CD14-positive monocyte (primary cell): ENCODE measurements at places on chromosomes 16 and 17.

- no peak for DNase-seq
These were observed 131.9 kb upstream of the ZFHX3 start for GRCh38 chr16:73179705-73180331.

GRCh38 chr16:49460786-49461470 lies 87.3 kb downstream of the C16orf78 start:
- no peak for DNase-seq

GRCh38 chr16:54106057-54106456 lies 180.5 kb downstream of the IRX3 start:
- no peak for DNase-seq

- no peak for DNase-seq
These were observed 304.0 kb downstream of the SHISA9 start for GRCh38 chr16:13205352-13205751.

DNA sequence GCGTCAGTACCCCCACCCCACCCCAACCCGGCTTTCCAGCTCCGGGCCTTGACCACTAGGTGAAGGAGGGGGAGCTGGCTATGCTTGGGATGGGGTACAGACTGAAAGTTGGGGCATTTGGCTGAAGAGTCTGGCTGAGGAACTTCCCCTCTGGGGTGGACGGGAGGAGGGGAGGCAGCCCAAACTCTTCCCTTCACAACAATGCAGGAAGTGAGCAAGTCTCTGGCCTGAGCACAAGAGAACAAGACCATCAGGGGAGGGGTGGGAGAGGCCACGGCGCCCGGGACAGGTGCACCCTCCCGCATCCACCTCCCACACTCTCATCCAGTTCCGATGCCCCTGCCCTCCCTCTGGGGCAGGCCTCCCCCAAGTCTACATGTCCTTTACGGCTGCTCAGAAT lies 5.6 kb downstream of the USH1G start:
- DNase-seq, result peak; percentile 63

- no peak for DNase-seq
These were observed 8.1 kb downstream of the NDE1 start for GRCh38 chr16:15658149-15658548.
